ENCODE measurements at places on chromosomes 13 and 19.
A peak's percentile ranks its signal among the peaks of the same experiment; 100 is the strongest.

DNA sequence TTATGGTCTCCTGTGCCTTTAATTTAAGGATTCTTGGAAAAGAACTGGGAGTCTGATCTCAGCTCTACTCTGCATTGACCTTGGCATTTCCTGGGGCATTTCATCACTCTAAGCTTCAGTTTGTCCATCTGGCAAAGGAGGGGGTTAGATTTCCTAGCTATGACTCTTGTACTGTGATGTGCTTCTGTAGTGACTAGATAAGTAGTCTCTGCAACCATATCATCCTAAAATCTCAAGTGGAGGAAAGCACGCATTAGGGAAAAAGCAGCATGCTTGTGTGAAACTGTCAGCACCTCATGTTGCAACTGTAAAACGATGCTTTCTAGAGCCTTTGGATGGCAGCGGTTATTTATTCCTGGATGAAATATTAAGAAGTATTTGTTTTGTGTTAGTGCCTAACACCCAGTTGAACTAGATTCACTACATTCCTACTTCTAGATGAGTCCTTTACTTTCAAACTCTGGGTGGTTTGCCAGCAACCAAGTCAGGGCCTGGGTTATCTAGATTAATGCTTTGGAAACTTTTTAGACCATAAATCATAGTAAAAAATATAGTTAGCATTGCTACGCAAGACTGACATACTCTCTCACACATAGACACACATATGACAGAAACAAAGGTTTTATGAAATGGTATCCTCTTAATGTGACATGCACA lies 6.8 kb downstream of the WDFY2 start:
- DNase-seq = peak; percentile 77

GRCh38 chr13:95834134-95834765 lies 157.3 kb downstream of the DNAJC3 start:
- DNase-seq = peak; percentile 42

- DNase-seq = no peak
Measured at GRCh38 chr13:74132776-74133656, 1.2 kb downstream of the KLF12 start.

GRCh38 chr19:13460045-13460444 lies 46.2 kb downstream of the CACNA1A start:
- DNase-seq = no peak

- DNase-seq = no peak
Measured at GRCh38 chr19:4472174-4472974, at the start of gene HDGFL2. HDGFL2 (plus strand) TSS chr19:4472297; CDS start chr19:4472351, 54 bp downstream.

DNA sequence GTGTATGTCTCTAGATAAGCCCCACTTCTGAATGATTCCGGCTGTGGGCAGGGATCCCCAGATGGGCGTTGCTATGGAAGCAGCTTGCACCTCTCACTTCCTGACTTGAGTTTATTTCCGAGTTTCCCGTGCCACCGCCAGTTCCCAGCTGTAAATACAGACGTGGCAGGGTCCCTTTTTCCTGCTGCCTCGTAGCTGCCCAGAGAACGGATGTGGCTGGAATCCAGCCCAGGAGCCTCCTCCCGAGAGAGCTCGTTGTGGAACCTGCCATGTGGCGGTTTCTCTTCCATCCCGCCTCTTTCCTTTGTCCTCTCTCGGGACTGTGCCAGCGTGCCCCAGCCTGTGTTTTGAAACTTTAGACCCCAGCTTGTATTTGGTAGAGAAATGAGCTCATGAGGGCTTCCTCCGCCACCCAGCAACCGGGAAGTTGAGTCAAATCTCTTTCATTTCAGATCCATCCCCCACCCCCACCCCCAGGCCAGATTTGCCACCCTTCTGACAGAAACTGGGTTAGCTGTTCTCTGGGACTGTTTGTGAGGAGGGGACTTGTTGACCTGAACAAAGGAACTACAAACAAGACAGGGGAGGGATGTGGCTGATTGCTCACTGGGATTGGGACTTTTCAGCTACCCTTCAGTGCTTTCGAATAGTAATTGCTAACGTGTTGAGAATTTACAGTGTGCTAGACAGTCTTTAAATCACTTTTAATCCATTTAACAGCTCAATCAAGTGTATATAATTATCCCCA lies 96.6 kb downstream of the SIPA1L3 start:
- no peak for DNase-seq

DNA sequence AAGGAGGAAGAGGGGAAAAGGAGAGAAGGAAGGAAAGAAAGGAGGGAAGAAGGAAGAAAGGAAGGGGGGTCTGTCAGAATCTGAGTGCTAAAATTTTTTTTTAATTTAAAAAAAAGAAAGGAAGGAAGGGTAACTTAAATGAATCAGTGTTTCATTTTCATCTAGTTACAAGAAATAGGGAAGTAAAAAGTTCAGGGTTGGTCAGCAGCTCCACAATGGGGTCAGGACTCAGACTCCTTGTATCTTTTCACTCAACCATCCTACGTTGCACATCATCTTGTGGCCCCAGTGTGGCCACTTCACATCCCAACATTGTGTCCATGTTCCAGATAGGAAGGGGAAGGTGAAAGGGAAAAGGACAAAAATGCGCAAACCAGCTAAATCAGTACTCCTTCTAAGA lies 14.3 kb upstream of the FNDC3A start:
- no peak for DNase-seq

DNA sequence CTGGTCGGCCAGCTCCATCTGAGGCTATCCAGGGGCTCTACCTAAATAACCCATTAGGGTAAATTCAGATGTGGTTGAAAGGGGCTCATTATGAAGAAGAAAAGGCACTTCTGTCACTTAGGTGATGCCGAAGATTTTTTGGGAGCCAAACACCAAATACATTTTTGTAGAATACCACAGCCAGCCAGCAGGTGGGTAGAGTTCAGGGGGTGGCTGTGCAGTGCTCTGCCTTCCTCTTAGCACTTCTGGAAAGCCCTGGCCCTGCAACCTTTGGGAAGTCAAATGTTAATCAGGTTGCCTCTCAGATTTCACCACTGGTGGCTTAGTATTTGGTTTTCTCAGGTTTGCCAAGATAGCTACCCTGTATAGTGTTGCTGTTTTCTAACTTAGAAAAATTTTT lies 18.5 kb upstream of the GPR18 start:
- DNase-seq = no peak

- DNase-seq = no peak
Measured at GRCh38 chr13:78940455-78941130, 281.6 kb upstream of the OBI1 start.

DNA sequence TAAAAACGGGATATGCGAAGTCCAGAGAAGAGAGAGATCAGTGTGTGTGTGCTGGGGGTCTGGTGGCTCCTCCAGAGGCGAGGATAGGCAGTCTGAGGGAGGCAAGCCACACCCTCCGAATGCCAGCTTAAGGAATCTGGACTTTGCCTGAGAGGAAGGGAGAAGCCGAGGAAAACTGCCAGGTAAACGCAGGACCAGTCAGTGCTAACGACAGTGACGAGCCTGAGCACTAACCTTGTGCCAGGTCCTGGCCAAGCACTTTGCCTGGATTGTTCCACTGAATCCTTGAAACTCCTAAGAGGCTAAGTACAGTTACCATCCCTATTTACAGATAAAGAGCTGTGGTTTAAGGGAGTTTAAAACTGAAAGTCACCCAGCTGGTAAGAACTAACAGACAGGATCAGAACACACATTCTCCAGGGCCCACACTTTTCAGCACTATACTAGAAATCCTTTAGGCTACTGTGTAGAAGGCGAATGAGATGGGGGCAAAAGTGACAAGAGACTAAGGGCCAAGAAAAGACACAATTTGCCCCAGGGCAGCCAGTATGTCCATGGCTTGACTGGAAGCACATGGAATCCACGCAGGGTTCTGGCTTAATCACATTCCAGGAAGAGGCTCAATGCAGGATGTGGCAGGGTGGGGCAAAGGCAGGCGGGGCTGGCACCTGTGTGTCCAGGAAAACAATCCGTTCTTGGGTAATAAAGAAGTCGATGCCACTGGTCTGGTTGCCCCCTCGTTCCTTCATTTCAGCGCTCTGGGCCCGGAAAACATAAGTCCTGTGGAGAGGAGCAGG lies 15.1 kb downstream of the SMG9 start:
- no peak for DNase-seq

- no peak for DNase-seq
Measured at GRCh38 chr13:72559716-72560115, 167.7 kb downstream of the MZT1 start.

- no peak for DNase-seq
Measured at GRCh38 chr19:31511098-31511497, 161.9 kb upstream of the TSHZ3 start.

DNA sequence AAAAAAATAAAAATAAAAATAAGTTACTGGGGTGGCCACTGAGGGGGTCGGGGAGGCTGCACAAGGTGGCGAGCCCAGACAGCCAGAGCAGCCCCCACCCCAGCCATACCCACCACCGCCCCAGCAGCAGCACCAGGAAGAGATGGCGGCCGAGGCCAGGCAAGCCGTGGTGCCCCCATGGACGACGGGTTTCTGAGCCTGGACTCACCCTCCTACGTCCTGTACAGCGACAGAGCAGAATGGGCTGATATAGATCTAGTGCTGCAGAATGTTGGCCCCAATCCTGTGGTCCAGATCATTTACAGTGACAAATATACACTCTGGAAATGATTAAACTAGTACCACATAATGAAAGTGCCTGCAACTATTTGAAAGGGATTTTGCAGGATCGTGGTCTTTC lies 71.6 kb upstream of the ZDHHC20 start:
- DNase-seq = no peak

GRCh38 chr13:79295906-79296706 lies 109.9 kb downstream of the RBM26 start:
- DNase-seq = no peak

- no peak for DNase-seq
Measured at GRCh38 chr19:55355213-55355821, 798 bp upstream of the COX6B2 start.

DNA sequence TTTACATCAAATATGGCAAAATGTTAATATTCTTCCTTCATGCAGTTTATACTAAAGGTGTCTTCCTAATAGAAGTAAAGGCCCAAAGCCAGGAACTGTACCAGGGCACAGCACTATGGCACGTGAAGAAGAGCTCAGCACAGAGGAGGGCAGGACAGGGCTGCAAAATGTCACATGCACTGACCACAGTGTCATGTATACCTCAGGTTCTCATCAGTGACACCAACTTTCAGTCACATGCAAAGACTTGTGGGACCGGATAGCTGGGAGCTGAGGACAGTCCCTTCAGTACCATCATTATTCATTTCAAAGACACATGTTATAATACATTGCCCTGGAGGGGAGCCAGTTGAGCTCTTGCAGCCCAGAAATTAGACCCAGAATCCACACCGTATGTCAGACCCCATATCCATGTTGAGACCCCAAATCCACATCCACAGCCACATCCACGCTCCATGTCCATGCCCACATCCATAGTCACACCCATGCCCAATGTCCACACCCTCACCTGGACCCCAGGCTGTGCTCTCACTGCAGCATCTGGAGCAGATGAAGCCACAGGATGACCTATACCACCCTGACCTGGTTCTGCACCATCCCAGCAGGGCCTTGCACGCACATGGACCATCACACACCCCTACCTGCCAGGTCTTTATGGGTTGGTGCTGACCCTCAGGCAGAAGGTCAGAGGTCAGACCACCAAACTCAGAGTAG lies 111.8 kb downstream of the TUBA3C start:
- no peak for DNase-seq

DNA sequence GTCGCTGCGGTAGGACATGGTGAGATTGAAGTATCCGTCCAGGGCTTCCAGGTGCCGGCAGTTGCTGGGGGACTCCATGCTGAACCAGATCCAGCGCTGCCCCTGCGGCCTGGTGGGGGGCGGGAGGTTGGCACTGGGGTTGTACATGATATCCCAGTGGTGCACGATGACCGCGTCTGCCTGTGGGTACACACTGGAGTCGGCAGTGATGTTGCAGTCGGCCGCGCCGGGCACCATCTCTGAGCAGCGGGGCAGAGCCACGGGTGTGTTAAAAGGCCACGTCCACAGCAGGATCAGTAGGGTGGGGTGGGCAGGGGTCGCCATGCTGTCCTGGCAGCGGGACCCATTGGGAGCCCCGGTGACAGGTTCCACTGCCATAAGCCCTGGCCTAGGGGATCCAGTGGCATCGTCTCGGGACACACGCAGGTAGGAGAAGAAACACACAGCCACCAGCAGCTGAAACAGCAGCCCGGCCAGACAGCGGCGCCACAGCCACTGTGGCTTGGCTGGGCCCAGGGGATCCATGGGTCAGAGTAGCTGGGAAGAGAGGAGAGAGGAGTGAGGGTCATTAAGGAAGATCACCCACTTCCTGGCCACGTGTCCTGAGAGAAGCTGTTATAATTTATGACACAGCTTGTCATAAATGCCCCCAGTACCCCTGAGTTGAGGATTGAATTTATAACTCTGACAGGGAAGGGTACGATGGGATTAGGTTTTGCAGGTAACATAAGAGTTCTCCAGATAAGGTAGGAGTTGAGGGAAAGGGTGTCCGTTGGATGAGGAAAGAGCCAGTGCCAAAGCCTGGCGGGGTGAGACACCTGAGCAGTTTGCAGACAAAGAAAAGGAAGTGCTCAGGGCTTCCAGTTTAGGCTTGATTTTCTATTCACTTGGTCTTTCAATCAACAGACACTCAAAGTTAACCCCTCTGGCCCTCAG lies 2.9 kb downstream of the FUT5 start:
- DNase-seq = no peak

Data from SK-N-MC (cell line).